ENCODE measurements at places on chromosomes 3 and 15.
A peak's percentile ranks its signal among the peaks of the same experiment; 100 is the strongest.

DNA sequence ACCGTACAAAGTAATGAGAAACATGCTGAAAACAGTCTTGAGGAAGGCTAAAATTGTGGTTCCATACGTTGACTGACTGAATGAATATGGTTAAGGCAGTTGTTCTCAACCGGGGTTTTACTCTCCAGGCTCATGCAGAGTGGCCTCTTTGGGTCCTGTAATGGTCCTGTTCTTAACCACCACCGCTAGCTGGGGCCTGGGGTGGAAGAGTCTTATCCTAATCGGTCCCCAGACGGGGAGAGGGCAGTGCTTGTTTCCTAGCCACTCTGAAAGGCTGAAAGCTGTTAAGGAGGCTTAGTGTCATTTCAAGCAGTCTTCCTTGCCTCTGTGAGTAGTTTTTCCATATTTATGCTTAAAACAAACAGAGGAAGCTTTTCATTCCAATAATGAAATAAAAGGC, 32.0 kb downstream of the SELENOT start:
- DNase-seq: no peak

- DNase-seq: no peak
These were observed 835.4 kb upstream of the GBE1 start for GRCh38 chr3:82596805-82597204.

DNA sequence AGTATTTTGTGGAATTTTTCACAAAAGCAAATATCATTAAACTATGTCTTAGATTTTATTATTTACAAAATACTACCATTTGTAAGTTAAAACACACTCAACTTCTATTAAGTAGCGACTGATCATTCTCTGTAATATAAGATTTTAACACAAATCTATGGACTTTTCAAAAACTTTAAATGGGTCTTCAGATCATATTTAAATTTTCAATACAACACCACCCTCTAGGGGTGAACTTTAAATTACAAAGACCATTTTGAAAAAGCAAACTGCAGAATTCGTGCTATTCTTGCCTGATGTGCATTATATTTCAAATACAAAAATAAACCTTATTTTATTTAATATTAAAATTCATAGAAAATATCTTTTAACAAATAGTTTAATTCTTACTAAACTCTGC, 8.2 kb upstream of the VGLL4 start:
- no peak for DNase-seq

DNA sequence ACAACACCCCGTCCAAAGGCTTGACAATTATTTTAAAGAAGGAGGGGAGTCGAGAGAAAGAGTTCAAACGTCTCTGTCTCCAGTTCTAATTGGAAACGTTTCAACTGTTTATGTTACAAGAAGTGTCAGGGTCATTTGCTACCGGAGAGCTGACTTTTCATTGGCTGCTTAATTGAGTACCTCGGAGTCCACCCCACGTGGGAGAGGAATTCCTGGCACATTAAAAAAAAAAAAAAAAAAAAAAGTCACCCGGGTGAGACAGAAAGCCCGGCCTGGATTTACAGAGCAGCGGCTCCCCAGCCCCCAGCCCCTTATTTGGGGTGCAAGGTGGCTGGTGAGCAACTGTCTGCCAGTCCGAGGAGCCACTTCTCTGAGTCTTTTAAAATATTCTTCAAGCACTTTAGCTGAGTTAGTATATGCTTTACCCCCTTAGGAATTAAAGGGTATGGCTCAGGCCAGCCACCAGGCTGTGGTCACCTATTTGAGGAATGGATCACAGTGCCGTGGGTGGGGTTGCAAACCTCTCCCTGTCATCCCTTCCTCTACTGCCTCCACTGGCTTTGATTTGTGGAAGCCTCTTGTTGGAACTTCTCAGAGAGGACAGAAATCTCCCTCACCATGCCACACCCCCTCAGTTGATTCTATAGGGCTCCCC, 3.9 kb upstream of the TLE3 start:
- DNase-seq: peak; percentile 77

GRCh38 chr3:122353893-122354401, 28.9 kb downstream of the CSTA start:
- no peak for DNase-seq

- DNase-seq: peak; percentile 47
These were observed 248.9 kb downstream of the THSD4 start for GRCh38 chr15:71364117-71364584.

- no peak for DNase-seq
These were observed 63.6 kb downstream of the LINGO1 start for GRCh38 chr15:77568973-77569728.

DNA sequence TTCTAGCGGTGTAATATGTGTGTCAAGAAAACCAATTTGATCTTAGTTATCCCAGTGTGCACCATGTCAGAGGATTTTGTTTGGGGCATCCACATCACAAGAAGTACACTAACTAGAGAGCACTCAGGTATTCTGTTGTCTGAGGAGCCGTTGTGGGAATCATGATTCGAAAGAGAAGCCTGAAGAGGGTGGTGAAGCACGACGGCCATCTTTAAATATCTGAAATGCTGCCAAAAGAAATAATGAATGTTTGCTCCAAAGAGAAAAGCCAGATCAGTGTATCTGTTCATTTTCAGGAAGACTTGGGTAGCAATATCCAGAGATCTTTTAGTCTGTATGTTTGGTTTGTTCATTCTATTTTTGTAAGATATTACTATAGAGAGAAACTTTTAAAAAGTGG, 180.7 kb downstream of the KLHL25 start:
- no peak for DNase-seq

DNA sequence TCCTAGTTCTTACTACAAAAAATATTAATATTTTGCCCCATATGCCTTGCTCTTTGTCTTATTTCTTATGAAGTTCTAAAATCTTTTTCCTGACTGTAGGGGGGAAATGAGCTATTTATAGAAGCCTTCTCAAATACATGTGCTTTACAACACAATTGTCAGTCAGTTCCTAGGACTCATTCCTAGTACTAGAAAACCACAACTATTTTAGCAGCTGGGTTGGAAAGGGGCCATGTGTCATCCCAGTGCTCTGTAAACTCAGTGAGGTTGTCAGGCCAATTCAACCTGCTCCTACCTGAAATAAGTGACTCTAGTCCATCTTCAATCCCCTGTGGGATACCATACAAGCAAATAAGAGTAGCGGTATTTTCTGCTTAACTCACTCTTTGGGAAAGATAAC, 153.8 kb downstream of the ULK4 start:
- DNase-seq: no peak

GRCh38 chr3:45312836-45313493, 75.4 kb upstream of the LARS2 start:
- DNase-seq: no peak

- no peak for DNase-seq
These were observed 163.2 kb upstream of the P2RY1 start for GRCh38 chr3:152671446-152672319.

DNA sequence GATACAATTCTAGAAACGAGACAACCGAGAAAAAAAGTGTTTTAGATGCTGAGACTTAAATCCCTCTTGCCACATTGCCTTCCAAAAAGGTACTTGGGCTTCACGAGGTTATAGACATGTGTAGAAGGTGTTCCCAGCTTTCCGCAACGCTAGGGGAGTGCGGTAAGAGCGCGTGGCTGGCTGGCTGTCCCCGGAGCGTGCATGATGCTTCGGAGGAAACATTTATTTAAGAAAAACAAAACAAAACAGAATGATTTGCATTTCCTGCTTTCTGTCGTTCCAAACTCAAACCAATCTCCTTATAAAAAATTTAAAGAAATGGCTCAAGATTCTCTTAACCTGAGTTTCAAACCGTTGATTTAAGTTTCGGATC, 841 bp downstream of the SLC6A20 start:
- no peak for DNase-seq

DNA sequence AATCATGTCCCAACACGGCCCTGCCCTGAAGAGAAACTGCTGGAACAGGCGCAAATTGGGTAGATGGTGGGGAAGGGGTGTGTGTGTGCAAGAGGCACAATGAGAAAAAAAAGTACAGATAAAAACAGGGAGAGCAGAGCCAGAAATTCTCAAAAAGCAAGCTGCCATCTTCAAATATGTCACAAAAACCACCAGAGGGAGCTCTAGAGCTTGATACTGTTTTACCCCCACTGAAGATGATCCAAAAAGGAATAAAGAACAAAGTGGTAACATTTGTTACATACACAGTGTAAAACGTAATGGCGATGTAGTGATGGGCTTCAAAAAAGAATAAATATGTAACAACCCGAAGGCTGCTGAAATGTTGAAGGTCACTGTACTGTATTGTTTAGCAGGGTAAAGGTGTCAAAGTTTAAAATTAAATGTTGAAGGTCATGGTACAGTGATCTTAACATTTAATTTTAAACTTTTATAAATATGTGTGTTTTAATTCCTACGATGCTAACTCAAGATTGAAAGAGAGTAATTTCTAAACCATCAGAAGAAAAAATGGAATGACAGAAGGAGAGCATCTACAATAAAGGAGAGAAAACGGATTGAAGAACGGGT, 6.0 kb downstream of the SNRPA1 start:
- DNase-seq: no peak

DNA sequence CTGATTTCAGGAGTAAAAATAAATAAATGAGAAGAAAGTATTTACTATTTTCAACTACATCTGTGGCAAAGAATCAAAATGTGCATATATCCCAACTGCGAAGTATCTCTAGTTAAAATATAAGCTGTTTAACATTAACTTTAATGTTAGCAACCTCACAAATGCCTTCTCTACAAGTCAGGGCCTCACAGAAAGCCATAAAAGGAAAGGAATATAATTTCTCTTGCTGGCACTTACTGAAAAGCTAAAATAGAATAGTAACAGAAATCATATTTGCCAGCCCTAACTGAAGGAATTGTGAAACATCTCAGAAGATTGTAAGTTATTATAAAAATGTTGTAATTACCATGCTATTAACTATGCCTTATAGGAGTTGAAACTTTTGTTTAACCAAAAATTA, 65.1 kb upstream of the MBNL1 start:
- no peak for DNase-seq

DNA sequence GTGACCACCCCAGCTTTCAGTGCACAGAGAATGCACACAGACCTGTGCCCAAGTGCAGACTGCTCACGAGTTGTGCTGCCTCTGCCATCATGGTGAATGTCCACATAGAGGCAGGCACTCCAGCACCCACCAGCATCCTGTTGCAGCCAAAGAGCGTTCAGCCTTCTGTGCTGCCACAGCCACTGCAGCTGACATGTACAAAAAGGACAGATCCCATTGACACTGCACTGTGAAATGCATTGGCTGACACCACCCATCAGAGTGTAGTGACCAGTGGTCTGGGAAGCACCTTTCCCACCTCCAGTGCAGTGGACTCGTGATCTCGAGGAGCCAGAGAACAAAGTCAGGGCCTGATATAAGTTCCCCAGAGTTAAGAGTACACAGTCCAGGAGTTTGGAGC, 260.3 kb downstream of the RAP2B start:
- no peak for DNase-seq

- no peak for DNase-seq
These were observed 12.0 kb upstream of the IQSEC1 start for GRCh38 chr3:13085081-13085845.

GRCh38 chr3:17057321-17057720, 172.6 kb downstream of the PLCL2 start:
- DNase-seq: no peak

- no peak for DNase-seq
These were observed 187.7 kb downstream of the SATB1 start for GRCh38 chr3:18237251-18238005.

GRCh38 chr3:17915341-17915740, 172.9 kb upstream of the TBC1D5 start:
- DNase-seq: no peak

DNA sequence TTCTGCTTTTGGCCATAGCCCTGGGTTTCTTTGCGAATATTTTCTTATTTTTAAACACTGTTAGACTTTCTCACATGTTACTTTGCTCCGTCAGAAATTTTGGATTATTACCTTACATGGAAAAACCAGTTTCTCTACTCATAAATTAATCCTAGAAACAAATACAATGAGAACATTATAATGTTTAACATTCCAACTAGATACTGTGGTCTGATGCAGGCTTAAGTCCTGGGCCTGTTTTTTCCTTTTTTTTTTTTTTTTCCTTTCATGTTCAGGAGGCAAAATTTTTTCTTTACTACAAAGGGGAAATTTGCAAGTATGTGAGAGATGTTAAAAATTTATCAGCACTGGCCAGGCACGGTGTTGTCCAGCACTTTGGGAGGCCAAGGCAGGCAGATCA, 28.9 kb downstream of the POPDC2 start:
- DNase-seq: no peak

- no peak for DNase-seq
These were observed 2.7 kb downstream of the CHST13 start for GRCh38 chr3:126526668-126527005.

GRCh38 chr3:126432361-126433104, 37.8 kb downstream of the CFAP100 start:
- DNase-seq: no peak

- no peak for DNase-seq
These were observed 59.5 kb downstream of the SLC25A26 start for GRCh38 chr3:66280304-66280703.

DNA sequence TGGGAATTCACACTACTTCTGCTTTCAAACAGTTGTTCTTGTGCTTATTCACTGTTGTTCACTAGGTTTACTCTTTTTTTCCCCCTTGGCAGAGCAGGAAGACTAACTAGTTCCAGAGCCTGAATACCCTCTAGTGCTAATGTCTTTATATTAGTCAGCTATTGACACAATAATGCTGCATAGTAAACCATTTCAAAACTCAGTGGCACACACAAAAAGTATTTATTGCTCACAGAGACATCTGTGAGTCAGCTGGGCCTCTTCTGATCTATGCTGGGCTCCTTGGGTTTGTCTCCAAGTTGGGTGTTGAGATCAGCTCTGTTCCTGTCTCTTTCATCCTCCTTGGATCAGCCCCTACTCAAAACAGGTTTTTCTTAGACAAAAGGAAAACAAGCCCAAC, 51.1 kb downstream of the RSRC1 start:
- DNase-seq: no peak

DNA sequence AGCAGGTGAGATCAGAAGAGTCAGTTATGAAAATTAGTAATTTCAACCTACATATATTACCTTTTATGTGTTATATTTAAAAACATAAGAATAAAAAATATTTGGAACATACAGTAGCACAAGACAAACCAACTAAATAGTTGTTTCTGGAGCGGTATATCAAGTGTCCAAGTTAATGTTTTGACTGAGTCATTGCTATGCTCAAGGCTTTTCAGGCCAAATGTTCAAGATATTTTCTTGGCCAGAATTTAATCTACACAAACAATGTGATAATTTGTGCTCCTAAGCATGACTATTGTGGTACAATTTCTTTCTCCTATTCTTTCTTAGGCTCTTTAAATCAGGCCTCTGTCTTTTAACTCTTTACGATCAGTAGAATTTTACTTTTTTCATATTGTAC, 412.4 kb downstream of the RAP2B start:
- DNase-seq: no peak

- no peak for DNase-seq
These were observed 180.1 kb upstream of the PRICKLE2 start for GRCh38 chr3:64405211-64405835.

DNA sequence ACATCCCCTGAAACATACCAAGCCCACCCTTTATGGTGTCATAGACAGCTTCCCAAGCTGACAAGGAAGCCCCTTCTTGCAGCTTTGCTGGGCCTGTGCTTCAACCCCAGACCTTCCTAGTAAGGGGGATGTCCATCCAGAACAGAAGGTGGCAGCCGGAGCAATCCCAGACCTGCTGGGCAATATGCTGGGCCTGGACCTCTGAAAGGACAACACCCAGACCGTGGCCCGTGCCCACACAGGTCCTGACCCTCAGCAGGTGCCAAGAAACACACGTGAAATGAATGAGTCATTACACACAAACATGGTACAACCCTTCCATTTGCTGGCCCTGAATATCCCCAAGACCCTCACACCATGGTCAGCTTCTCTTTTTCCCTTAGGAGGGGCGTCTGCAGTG, 19.8 kb upstream of the VILL start:
- DNase-seq: no peak

All from H9 (cell line).